Activated T-cell treated with anti-CD3 and anti-CD28 coated beads for 48 hours (primary cell): ENCODE measurements at places on chromosomes 7 and 10.

GRCh38 chr10:125079091-125079600 lies 81.2 kb downstream of the CTBP2 start:
- no peak for DNase-seq

DNA sequence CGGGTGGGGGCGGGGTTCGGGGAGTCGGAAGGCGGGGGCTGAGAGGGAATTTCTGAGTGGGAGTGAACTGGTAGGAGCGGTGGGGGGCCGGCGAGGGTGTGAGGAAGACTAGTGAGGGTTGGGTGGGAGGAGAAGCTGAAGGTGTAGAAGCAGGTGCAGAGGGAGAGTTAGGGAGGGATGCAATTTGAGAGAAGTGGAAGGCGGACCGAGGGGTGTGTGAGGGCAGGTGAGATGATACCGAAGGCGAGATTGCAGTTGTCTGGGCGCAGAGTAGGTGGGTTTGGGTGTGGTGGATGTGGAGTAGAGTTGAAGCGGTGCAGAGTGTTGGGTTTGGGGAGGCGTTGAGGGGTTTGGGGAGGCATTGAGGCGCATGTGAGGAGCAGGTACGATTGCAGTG lies 643 bp downstream of the KAT6B start:
- DNase-seq = no peak

DNA sequence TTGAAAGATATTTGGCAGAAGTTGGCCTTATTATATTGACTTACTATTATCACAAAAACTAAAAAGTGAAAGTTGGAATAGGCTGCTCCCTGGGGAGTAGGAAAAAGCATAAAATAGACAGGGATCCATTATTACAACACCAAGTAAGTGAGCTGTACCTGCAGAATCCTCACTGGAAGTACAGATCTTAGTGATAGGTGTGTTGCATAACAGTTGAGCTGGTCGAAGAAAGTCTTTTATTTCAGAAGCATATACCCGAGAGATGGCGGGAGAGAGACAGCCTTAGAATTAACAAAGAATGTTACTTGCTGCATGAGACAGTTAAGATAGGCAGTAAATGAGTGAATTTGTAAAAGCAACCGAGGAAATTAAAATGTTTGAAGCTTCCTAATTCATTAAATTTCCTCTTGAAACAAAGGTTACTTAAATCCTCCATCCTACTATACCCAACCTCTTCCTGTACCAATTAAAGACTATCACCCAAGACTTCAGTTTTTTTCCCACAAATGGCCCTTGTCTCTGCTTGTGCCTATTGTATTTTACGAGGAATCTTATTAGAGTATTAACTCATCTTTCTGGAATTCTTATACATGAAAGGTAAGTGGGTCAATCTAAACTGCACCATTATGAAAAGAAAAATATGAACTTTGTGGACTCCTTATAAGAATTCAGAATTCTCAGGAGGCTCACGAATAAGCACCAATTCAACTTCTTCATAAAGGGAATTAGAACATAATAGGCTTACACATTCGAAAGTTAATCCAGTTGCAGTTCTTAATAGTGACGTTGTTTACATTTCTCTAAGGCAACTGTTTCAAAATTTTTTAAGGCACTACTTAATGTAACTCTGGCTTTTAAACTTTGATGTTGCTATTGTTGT lies 56.2 kb downstream of the CREM start:
- no peak for DNase-seq

DNA sequence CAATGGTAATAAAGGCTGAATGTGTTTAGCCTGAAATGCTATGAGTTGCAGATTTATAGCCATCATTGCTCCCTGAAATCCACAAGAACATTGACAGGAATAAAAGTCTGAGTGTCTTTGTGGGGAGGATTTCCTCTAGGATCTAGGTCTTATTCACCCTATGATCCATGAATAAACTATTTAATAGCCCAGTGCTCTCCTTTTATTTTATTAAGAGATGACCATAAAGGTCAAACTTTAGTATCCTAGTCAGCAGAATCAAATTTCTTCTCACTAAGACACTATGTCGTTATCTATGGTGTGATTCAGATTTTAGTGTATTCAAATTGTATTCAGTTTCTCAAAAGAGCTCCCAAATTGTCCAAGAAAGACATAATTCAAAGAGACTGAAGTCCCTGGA lies 67.8 kb upstream of the AKR1E2 start:
- no peak for DNase-seq

GRCh38 chr10:69503896-69504265 lies 52.6 kb downstream of the TSPAN15 start:
- DNase-seq = no peak

DNA sequence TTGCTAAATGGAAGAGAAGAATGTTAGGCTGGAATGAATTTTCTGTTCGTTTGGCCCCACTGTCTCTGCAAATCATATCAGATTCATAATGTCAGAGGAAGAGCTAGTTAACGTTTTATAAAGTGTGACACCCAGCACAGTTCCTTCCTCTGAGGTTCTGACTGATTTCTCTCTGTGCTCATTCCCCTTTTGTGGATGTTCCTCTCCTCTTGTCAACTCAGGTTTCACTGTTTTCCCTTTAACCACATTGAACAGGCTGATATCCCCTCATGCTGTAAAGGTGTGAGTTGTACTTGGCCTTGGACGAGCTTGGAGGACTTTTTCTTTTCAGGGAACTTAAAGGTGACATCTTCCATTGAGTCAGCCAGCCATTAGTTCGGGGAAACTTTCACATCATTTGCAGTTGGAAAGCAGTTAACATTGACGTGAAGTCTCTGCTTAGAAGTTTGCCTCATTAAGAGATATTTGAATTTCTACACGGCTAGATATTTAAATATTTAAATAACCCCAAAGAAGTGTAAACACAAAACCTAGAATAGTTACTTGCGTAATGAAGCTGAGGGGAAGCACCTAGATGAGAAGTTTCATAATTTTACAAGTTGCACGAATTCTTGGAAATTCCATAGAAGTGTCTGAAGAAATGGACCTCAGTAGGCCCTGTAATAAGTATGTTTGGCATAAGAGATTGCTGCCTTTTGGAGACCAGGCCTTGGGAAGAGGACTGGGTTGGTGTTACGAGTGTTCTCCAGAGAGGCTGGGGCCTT lies 101.5 kb upstream of the EGR2 start:
- no peak for DNase-seq

GRCh38 chr10:124522933-124523871 lies 61.6 kb downstream of the LHPP start:
- DNase-seq = no peak

GRCh38 chr7:98240961-98241673 lies 10.9 kb downstream of the TECPR1 start:
- no peak for DNase-seq

GRCh38 chr7:47378728-47379395 lies 203.0 kb downstream of the TNS3 start:
- DNase-seq = no peak

GRCh38 chr10:113872139-113873030 lies 17.9 kb downstream of the NHLRC2 start:
- no peak for DNase-seq

DNA sequence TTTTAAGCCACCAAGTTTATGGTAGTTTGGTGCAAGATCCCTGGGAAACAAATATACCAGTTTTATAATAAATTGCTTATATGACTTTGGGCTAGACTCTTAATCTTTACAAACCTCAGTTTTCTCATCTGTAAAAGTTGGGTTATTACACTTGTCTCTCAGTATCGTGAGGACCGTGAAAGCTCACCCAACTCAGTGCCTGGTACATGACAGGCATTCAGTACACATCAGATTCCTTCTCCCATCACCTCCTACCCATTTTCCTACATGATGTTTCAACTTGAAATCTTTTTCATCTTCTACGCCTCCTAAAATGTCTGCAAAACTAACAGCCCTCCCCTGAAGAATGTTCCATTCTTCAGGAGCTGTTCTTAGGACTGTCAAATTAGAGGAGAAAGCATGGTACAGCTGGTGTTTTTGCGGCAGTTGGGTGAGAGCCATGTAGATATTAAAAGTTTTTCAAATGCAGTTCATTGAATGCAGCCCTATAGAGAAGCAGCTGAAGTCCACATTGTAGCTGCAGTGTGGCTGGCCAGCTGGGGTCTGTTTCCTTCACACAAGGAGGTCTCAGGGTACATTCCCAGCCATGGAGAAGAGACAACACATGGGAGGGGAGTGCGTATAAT lies 812.8 kb downstream of the LRMDA start:
- no peak for DNase-seq

DNA sequence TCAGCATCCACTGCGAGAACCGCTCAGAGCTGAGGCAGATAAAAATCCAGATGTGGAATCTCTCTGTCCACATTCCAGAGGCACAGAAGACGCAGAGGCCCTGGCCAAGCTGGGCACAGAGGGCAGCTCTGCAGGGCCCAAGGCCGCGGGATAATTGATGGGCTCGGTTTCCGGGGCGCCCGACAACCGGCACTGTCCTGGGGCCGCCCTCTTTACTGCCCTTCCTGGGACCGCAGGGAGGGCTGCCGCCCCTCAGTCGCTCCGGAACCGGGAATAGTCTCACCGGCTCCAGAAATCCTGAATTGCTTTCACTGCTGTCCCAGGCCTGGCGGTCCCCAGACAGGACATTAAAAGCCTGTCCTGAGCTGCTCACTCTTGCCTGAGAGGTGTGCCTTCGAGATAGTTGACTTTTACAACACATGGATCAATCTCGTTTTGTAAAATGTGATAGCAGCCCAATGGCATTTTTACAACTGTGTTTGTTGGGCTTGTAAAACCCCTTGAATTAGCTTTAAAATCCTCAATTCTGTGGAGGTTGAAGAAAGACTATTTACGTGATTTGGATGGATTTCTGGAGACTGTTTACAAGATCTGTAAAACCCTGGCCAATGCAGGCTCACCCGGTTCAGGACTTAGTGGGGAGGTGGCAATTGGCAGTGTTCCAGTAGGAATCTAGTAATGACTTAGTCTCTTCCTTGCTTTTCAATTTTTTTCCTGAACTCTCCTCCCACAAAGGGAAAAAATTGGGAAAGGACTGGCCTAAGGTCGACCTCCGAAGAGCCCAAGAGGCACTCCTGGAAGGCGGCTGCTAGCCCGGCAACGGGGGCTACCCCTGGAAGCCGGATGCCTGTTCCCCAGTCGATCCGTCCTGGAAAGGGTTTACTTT lies 1.4 kb upstream of the HOXA6 start:
- DNase-seq = no peak

DNA sequence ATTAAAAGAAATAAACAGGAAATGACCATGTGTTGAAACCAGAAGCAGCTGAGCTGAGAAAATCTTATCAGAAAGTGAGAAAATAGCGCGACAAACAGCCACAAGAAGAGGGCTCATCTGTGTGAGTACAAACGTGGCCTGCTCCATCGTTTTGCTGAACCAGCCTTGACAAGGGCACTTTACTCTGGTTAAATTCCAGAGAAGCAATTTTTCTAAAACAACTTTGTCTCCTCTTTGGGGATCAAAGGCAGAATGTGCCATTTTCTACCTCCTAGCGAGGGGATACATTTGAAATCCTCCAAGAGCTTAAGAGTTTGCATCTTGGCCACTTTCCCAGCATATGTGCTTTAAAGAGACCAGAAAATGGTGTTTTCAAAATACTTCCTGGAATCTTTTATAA lies 51.3 kb upstream of the VIPR2 start:
- no peak for DNase-seq

DNA sequence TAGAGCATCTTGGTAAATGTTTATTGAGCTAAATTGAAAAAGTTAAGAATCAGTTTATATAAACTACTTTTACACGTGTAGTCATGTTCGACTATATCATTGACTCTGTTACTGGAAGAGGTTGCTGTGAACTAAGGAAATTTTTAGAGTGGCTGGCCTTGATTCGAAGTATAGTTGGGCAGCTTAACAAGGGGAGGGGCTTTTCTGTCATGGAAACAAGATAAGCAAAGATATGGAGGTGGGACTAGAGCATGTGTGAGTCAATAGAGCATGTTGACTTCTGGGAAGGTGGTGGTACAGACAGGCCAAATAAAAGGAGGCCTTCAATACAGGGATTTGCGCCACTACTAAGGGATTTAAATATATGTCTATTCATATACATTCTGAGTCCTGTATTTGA lies 7.6 kb downstream of the ATP5F1C start:
- DNase-seq = no peak

GRCh38 chr10:4494551-4494950 lies 331.5 kb upstream of the AKR1E2 start:
- DNase-seq = no peak
